CD4-positive, CD25-positive, alpha-beta regulatory T cell (primary cell): ENCODE measurements at places on chromosomes 7 and 10. TPM values are rescaled to one million over a fixed set of nuclear protein-coding genes. Genes with fewer than 3 reads are reported as not detected.

Gene HABP2
- total RNA-seq, result not detected

Gene MYO1G
- 427 TPM for total RNA-seq

Gene GPR22
- not detected for total RNA-seq

Gene C10orf67
- 0.49 TPM for total RNA-seq

Gene CYP3A4
- not detected for total RNA-seq

Gene ICA1
- 11.3 TPM for total RNA-seq

Gene DENND2A
- total RNA-seq, result not detected

Gene EGR2
- total RNA-seq, result 7.5 TPM

Gene PPP1R17
- total RNA-seq, result not detected

Gene KCNH2
- total RNA-seq, result 3.5 TPM

Gene CUBN
- total RNA-seq, result 4.7 TPM

Gene VENTX
- total RNA-seq, result not detected

Gene FIS1
- 105 TPM for total RNA-seq
